Endothelial cell (in vitro differentiated cells): ENCODE measurements at places on chromosomes 7 and 10. TPM values are rescaled to one million over a fixed set of nuclear protein-coding genes. Genes with fewer than 3 reads are reported as not detected.

EIF5AL1 gene
- total RNA-seq, result 0.59 TPM

LRRC18 gene
- total RNA-seq, result not detected

CRPPA gene
- 3.2 TPM for total RNA-seq

MPP7 gene
- 1.4 TPM for total RNA-seq

EPHB4 gene
- 288 TPM for total RNA-seq

AKR1E2 gene
- total RNA-seq, result 6.2 TPM

H2BK1 gene
- total RNA-seq, result not detected

TRPV5 gene
- not detected for total RNA-seq

MXI1 gene
- total RNA-seq, result 10.3 TPM

OPN1SW gene
- total RNA-seq, result not detected

BEND7 gene
- 53.3 TPM for total RNA-seq

ZNF679 gene
- not detected for total RNA-seq

ZNF117 gene
- total RNA-seq, result 42.0 TPM

SEPTIN7 gene
- total RNA-seq, result 361 TPM

TBC1D12 gene
- 9.3 TPM for total RNA-seq

SPDYE2 gene
- total RNA-seq, result not detected

IDI1 gene
- 52.7 TPM for total RNA-seq

HERPUD2 gene
- total RNA-seq, result 41.0 TPM

PIP gene
- not detected for total RNA-seq

IL15RA gene
- total RNA-seq, result 0.97 TPM

SP8 gene
- 0.82 TPM for total RNA-seq

JMJD1C gene
- 83.7 TPM for total RNA-seq

CEP55 gene
- 3.5 TPM for total RNA-seq

OR2A7 gene
- total RNA-seq, result 2.6 TPM
